NCI-H2081 (cell line): ENCODE measurements at places on chromosomes 1 and 21.

DNA sequence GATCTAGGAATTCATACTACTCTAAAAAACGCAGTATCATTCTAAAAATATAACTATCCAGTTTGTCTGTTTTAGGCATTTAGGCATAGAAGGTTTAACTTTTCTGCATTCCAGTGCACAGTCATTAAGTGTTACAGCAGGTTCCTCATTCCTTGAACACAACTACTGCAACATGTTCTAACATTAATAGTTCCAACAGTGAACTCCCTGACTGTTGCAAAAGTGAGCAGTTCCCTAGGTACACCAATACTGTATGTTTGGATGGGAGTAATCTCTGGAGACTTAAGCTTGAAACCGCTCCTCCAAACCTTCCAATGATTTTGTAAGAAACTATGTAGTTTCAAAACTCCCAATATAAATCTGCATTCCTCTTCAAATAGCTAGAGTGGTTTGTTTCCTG lies 46.2 kb downstream of the UCHL5 start:
- no peak for DNase-seq

DNA sequence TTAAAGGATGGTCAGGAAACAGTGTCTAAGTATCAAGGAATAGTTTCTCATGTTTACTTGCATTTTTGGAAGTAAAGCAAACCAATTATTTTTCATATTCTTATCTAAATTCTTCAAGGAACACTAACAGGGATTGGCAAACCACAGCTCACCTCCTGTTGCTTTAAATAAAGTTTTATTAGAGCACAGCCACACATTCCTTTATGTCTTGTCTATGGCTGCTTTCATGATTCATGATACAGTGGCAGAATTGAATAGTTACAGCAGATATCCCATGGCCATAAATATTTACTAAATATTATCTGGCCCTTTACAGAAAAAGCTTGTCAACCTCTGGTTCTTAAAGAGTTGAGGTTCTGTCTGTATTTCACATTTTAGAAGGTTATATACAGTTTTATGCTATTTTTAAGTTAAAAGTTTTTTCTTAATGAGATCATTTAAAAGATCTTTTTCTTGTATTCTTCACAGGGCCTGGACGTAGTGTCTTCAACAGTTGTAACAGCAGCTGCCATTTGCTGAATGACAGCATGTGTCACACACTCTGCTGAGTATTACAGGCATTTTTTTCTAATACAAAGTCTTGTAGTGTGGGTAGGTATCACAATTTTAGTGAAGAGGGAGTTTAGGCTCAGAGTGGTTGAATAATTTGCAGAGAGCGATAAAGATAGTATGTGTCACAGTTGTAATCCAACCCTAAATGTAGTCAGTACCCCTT lies 2.6 kb downstream of the ZNF691 start:
- DNase-seq, result no peak

DNA sequence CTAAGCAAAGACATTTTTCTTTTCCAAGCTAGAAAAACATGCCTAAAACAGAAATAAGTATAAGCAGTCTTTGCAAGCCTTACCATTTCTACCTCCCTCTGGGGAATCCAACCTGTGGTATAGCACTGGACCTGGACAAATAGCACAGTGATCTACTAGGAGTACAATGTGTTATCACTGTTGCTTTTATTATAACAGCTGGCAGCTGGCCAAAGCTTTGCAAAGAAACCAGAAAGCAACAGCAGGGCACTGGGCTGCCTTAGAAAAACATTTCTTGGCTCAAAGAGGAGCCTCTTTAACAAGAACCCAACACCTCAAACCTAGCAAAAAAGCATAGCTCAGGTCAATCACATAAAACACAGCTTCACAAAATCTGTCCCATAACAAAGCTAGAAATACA lies 294.5 kb upstream of the GREM2 start:
- peak; percentile 56 for DNase-seq

DNA sequence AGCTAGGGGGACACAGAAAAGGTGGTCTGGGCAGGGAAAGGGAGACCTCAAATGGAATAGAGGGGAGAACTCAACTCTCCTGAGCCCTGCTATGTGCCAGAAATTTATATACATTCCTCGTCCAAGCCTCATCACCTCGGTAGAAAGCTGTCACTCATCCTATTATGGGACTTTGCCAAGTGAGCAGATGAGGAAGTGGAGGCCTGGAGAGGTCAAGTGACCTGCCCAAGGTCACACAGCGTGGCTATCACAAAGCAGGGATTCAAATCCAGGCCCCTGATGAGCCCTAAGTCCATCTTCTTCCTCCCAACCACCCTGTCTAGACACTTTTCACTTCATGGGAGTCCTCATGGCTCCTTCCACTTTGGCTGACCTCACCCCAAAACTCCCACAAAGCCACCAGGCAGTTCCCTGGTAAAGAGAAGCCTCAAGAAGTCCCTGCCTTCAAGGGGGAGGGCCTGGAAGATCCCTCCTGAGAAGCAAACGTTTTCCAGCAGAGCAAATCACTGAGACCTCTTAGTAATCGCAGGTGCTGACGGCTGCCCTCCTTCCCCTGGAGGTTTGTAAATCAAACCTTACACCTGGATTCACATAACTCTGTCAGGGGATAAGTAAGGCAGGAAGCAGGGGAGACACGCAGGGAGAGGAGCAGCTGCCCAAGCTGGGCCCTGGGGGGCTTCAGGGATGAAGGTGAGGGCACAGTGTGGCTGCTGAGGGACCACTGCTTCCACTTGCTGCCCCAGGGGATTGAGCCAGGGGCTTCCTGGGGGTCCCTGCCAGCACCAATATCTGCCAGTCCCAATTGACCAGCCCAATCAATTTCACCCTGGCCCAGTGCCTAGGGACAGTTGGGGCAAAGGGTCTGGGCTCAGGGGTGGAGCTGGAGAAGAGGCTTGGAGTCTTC lies 351.2 kb downstream of the MATN1 start:
- DNase-seq, result no peak

- no peak for DNase-seq
These were observed 9.2 kb downstream of the ROR1 start for GRCh38 chr1:63782982-63783381.

- no peak for DNase-seq
These were observed 125.0 kb downstream of the LYPLAL1 start for GRCh38 chr1:219298571-219299148.

DNA sequence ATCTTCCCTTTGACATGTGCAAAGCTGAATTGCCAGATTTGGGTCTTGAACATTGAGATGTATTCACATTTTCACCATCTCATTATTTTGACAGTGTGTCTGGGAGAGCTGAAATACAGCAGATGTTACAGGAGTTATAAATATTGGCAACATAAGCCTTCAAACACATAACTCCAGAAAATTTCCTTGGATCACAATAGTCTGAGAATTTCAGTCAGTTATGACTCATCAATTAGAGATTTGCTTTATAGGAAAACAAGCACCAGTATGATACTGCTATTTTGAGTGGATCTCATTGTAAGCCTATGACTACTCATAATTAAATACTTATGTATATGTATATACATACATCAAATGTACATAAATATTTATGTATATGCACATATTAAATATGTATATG lies 1171.8 kb downstream of the AMY1C start:
- no peak for DNase-seq

DNA sequence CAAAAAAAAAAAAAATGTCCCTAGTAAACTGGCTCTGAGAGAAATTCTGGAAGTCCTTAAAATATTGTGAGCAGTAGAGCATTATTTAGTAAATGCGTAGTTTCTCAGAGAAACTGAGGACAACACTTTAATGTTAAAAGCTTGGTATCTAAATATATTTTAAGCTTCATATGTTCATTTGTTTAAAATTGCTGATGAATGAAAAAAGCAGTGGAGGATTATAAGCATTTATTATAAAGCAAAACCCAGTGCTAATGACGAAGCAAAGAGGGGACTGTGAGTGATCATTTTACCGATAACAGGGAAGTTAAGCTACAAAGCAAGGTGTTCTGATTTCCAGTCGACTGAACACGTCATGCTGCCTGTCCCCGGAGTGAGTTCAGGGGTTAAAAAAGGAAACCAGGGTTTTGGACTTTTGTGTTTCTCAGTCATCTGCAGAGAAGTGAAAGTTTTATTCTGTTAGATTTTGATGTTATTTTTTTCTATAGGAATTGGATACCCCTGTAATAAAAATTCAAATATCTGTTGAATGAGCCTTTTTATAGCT lies 64.5 kb upstream of the SCCPDH start:
- DNase-seq, result no peak

DNA sequence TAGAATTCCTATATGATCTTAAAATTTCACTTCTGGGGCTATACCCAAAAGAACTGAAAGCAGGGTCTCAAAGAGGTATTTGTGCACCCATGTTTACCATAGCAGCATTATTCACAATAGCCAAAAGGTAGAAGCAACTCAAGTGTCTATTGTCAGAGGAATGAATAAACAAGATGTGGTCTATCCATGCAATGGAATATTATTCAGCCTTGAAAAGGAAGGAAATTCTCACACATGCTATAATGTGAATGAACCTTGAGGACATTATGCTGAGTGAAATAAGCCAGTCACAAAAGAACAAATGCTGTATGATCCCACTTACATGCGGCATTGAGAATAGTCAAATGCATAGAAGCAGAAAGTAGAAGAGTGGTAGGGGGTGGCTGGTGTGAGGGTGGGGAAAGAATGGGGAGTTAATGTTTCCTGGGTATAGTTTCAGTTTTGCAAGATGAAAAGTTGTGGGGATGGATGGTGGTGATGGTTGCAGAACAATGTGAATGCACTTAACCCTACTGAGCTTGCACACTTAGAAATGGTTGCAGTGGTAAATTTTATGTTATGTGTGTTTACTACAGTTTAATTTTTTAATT lies 122.4 kb downstream of the TOMM20 start:
- no peak for DNase-seq

- peak; percentile 68 for DNase-seq
These were observed 37.0 kb downstream of the NUAK2 start for GRCh38 chr1:205284420-205285144.

GRCh38 chr21:30164796-30165195 lies 1.8 kb downstream of the CLDN17 start:
- DNase-seq, result no peak

DNA sequence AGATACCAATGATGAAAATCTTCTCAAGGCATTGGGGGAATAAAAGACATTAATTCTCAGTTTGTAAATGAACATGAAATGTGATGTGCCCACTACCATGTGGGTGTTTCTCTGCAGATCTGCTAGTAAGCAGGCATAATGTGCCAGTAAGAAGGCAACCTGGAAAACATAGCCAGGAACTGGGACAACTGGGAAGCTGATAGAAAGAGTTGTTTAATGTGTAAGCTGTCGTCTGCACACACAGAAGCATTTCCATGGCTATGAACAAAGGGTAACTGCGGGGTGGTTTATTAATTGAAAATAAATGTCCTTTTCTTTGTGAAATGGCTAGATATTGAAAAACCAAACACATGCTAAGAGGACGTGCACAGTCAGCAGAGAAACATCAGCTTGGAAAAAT lies 52.0 kb downstream of the ZC3H11B start:
- no peak for DNase-seq

GRCh38 chr1:57467830-57468229 lies 44.0 kb upstream of the DAB1 start:
- no peak for DNase-seq
